ENCODE measurements at places on chromosomes 12 and 14.

- no peak for DNase-seq
These were observed 128.6 kb upstream of the FLRT2 start for GRCh38 chr14:85401384-85401783.

GRCh38 chr12:109932878-109933503 is 32.9 kb downstream of the TCHP start:
- no peak for DNase-seq

DNA sequence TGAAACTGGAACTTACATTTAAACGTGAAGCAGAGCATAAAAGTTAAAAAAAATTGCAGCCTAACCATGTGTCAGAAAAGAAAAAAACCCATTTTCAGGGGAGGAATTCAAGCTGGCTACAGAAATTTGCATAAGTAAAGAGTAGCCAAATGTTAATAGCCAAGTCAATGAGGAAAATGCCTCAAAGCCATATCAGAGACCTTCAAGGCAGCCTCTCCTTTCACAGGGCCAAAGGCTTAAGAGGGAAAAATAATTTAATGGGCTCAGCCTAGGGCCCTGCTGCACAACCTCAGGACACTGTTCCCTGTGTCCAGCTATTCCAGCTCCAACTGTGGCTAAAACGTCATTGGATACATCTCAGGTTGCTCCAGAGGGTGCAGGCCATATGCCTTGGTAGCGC is 749.5 kb downstream of the FLRT2 start:
- no peak for DNase-seq

DNA sequence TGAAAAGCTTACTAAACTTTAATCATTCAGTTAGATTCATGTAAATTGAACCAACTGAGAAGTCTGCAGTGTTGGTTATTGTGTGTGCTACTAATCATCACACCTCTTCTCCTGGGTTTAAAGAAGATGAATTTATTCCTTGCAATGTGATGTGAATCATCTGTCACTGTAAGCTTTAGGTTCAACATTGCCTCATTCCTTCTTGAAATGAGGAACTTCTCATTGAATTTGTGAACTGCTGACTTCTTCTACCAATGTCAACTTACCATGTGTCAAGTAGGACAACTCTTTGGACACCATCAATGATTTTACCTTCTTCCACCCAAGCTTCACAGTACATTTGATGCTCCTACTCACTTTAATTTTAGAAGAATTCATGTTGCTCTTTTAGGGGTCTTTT is 17.4 kb upstream of the PRB2 start:
- DNase-seq: no peak

- no peak for DNase-seq
These were observed 142.0 kb upstream of the GZMB start for GRCh38 chr14:24775950-24776349.

DNA sequence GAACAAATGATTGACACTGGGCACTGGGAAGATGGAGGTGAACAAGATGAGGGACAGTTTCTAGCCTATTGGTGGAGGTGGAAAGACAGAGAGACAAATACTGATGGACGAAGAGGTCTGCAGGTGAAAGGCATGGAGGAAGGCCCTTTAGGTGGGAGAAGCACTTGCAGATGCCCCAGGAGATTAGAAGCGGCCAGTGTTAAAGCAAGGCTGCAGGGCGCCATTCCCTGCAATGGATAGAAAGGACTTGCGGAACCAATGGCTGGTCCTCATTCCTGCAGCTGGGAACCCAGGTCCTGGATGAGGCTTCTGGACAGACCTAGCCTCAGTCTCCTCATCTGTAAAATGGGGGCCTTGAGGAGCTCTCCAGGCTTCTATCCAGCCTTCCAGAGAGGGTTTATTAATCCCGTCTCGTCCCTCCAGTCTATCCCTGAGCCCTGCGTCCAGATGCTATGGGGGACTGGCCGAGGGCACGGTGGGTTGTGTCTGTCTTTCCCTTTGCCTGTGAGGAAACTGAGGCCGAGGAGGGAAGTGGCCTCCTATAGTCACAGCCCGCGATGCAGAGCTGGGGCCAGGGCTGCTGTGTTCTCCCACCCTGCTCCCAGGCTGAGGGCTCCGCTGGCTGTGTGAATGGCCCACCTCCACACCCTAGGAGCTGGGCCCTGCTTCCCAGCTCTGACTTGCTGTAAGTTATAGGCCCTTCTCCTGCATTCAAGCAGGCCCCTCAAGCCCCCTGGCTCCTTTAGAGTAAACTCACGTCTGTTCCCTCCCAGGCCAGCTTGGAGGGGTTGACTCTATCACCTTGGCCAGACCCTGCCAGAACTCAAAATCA is 33.0 kb downstream of the CYP46A1 start:
- DNase-seq: no peak

GRCh38 chr12:105451211-105451610 is 120.7 kb downstream of the C12orf75 start:
- no peak for DNase-seq

- no peak for DNase-seq
These were observed 134.1 kb upstream of the KRAS start for GRCh38 chr12:25384893-25385248.

DNA sequence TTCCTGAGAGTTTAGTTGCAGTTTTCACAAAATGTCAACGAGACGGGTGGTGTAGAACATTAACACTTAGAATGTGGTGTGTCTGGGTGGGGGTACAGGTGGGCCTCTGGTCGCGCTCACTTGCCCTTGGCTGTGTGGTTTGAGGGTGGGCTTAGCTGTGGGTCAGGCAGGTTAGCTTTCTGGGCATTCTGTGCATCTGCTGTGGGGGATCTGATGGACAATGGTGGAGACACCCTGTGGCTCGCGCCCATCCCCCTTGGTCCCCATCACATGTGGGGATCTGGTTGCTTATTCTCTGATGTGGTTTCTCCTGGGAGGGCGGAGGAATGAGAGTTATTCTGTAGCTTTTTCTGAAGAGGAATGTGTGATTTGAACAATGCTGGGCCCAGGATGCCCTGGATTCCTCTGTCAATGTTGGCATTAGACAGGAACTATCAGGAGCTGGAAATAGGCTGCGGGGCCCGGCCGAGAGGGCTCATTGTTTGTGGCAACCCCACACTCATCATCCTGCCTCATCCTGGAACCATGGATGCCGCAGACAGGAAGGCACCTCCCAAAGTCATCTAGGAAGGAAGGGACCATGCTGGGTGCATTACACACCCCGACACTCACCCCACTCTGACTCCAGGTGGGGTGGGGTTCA is 101.6 kb downstream of the TSPAN9 start:
- DNase-seq: no peak

DNA sequence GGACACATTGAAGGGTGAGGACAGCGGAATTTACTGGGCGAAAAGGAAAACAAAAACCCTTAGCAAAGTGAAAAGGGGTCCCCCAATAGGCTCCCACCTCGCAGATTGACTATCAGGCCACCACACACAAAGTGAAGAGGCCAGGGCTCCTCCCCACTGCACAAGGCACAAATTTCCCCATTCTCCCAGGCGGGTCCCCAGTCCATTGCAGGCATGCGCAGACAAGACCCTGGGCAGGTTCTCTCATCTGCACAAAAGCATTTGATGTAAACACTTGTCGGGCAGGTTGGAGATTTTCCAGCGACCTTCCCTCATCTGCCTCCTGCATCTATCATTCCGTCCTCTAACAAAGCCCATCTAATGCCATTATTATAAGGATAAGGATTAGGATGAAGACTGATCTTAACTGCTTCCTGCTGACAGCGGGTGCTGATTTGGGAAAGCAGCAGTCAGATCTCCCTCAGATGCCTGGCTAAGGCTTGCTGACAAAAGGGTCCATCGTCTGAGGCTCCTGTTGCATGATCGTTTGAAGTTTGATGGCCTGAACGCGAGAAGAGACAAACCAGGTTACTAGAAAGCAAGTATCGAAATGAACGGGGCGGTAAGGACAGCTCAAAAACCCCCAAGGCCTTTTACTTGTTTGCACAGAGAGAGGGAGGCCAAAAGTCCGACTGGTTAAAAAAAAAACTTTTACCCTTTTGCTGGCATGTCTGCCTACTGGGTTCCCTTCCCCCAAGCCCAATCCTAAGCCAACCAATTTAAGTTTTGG is 14.4 kb downstream of the ASCL4 start:
- DNase-seq: no peak

DNA sequence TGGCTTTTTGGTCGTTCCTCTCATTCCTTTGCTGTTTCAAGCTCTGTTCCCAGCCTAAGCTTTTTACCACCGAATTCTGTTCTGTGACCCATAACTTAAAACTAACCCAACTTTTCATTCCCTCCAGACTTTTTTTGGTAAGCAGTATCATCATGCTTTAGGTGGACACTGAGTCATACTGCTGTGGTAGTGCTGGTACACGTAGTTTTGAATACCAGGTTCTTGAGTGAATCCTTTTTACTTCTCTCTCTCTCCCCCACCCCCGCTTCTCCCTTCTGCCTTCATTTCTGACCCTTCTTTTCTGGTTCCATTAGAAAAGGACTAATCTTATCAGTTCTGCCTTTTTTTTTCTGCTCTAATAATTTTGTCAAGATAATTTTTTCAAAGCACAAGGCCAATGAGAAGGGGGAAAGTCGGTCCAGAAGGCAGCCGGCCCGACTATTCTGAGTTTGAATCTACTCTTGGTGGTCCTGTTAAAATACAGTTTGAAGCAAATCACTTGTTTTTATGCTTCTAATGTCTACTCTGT is 2.3 kb upstream of the MDM2 start:
- DNase-seq: no peak

- DNase-seq: no peak
These were observed 413 bp downstream of the LRP6 start for GRCh38 chr12:12266389-12266872.

DNA sequence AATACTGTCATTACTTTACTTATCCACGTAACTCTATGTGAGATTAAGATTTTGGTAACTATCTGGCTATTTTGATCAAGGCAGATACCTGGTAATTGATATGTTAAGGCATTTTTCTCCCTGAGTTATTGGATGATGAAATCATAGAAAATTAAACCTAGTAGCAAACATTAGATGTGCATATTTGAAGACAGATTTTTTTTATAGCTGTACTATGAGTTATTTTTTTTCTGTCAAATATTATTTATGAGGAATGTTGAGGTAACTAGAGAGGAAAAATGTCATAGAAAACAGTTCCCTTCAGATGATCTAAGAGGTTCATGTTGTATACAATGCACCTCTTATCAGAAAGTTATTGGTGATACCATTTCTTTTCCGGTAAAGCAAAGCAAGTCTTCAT is 64.9 kb upstream of the SLC38A2 start:
- no peak for DNase-seq

DNA sequence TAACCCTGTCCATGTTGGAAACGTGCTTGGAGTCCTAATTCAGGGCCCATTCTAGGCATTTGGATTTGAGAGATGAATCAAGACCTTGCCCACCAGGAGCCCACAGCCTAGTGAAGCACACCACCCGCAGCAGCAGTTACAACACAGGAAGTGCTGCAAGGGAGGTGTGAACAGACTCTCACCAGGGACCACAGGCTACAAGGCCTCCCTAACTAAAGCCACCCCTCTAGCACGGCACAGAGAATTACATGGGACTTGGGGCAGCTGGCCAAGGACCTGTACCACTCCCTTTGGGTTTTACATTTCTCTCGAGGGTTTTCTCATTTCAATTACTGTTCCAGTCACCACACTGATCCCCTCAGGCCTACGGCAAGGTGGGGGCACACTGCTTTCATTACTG is 49.5 kb upstream of the FOXN3 start:
- DNase-seq: peak; percentile 43

DNA sequence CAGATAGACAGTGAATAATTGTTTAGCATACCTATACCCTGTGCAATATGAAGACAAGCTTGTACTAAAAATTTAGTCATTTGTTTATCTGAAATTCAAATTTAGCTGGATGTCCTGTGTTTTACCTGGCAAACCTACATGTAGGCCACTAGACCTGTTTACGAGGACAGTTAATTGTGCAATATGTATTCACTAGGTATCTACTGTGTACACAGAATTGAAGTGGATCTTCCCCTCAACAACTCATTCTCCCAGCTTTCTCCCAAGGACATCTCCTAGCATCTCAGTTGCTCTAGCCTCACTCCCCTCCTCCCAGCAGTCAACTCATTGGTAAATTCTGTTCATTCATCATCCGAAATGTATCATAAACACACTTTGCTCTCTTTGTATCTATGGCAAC is 25.3 kb downstream of the AK7 start:
- DNase-seq: no peak

- no peak for DNase-seq
These were observed 179.7 kb upstream of the HIF1A start for GRCh38 chr14:61515436-61516117.

DNA sequence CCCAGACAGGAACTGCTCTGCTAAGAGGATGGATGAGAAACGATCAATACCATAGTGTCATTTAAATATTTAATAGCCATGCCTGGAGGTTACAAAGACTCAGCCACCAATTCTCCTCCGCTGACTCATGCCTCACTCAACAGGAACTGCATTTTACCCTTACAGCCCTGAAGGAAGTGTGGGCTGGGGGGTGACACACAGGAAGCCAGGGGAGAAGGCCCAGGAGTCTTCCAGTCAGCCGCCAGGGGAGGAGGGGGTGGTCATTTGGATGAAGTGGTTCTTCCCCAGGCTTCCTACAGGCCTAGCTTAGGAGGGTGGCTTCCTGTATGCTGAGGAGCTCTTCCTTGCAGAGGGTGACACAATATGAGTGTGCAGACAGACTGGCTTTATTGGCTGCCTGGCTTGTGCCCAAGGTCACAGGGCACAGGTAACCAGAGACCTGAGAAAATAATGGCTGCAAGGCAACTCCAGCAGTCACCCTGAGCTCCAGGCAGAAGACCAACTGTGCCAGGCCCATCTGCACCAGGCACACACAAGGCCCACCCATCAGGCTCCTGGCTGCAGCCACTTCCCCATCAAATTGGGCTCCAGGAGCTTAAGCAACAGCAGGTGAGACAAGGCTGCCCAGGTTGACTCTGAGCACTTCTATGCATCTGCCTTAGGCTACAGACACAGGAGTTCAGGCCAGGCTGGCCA is 30.6 kb upstream of the RPLP0 start:
- DNase-seq: peak; percentile 76

DNA sequence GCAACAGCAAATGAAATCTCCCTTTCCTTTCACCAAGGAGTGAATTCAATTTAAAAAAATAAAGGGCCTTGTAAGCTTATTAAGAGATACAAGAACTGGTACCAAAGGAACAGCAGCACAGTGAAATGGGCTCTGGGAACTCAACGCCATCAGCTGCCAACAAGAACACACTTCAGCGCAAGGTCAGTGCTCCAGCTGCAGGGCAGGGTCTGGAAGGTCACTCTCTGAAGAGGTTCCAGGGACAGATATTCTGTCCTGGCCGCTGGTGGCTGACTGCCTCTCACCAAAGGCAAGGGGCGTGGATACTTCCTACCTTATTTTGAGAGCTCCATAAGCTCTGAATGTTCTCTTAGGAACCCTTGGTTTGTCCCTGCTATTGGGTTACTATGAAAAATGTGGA is 186.6 kb downstream of the CALM1 start:
- no peak for DNase-seq

All from activated CD8-positive, alpha-beta memory T cell treated with anti-CD3 and anti-CD28 coated beads for 4 hours (primary cell).